Activated naive CD8-positive, alpha-beta T cell treated with anti-CD3 and anti-CD28 coated beads, Interleukin-2, amount 10 ng/mL, durations not matched to agents 7 days and 5 days (primary cell): ENCODE measurements at places on chromosomes 3 and 15. TPM values are rescaled to one million over a fixed set of nuclear protein-coding genes. Genes with fewer than 3 reads are reported as not detected.

- peaks cover 12% of the 10 kb centered on the region for H3K36me3 ChIP-seq
- no peaks in the 10 kb centered on the region for H3K27me3 ChIP-seq
- DNase-seq = no peak
- H3K27ac ChIP-seq = no peak overlapping the region
- peaks cover 13% of the 10 kb centered on the region for H3K4me1 ChIP-seq
- H3K4me3 ChIP-seq = no peak overlapping the region
Observed at GRCh38 chr15:52140646-52141045, 28.1 kb upstream of the BCL2L10 start.

- no peak overlapping the region for H3K27ac ChIP-seq
- H3K4me3 ChIP-seq = no peak overlapping the region
- peaks cover 11% of the 10 kb centered on the region for H3K36me3 ChIP-seq
- H3K27me3 ChIP-seq = no peaks in the 10 kb centered on the region
- H3K4me1 ChIP-seq = peaks cover 2% of the 10 kb centered on the region
- no peak for DNase-seq
Observed at GRCh38 chr3:138498991-138499390, 64.6 kb downstream of the ESYT3 start.

DNA sequence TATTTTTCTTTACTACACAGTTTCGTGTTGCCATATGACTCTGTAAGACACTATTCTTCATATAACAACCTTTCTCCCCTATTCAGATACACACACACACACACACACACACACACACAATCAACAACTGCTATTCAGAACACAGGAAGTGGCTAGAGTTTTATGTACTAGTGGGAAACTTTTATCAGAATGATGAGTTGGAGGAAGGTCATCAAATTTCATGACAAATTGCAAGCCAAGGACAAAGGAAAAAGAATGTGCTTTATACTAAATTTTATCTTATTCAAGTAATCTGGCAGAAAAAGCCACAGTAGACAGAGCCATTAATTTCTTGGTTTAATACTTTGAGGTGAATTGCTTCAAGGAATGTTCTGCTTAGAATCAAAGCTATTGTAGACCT, 899.8 kb downstream of the ROBO2 start:
- DNase-seq = no peak
- no peaks in the 10 kb centered on the region for H3K4me1 ChIP-seq
- no peak overlapping the region for H3K27ac ChIP-seq
- no peak overlapping the region for H3K4me3 ChIP-seq
- H3K27me3 ChIP-seq = no peaks in the 10 kb centered on the region
- H3K36me3 ChIP-seq = no peaks in the 10 kb centered on the region

The SLC12A1 gene
- not detected for total RNA-seq
